ENCODE measurements at places on chromosomes 2 and 18.

DNA sequence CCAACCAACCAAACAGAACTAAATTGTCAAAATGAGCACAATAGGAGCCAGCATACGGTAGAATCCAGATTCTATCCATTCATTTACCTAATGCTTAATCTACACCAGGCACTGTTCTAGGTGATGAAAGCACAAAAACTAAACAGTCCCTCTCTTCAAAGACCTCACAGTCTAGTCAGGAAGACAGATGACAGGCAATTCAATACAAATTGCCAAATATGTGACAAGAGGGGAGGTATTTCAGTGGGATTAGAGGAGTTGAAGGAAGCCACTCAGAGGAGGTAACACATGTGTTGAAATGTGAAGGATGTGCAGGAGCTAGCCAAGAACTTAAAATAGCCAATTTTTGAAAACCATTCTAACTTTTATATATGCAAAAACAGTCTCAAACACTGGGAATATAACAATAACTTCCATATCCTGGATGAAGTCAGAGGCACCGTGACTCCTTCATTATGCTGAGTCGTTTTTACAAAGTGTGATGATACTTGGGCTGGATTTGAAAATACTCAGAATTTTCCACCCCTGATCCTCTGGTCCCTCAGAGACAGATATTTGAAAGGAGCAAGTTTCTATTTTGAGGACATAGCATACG lies 204.9 kb downstream of the PID1 start:
- DNase-seq = no peak

DNA sequence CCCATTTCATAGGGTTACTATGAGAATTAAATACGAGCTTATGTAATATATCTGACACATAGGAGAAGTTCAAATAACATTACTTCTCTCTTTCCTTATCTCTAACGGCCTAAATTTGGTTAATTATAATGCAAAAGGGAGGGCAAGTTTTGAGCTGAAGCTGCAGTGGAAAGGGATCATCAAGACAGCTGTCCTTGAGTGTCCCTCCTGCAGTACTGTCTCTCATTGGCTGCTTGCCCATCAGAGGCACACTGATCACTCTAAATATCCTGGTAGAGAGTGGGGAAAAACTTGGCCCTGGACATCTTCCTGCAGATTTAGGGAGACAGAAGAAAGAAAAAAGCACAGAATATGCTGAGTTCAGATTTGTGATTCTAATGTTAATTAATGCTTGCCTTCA lies 186.0 kb downstream of the CAMKMT start:
- no peak for DNase-seq

- no peak for DNase-seq
Measured at GRCh38 chr2:219120082-219120481, 40.5 kb downstream of the NHEJ1 start.

DNA sequence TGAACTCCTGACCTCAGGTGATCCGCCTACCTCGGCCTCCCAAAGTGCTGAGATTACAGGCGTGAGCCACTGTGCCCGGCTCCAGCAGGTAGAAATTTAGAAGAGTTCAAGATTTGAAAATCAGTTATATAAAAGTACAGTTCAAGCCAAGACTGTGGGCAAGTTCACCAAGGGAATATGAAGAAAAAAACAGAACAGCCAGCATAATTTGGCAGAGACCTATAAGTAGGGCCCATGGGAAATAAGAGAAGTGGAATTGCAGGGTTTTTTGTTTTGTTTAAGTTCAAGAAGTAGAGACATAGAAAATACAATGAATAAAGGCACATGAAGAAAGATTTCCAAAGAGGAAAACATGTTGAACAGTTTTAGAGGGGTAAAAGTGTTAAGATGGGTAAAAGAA lies 57.9 kb downstream of the BAZ2B start:
- no peak for DNase-seq

DNA sequence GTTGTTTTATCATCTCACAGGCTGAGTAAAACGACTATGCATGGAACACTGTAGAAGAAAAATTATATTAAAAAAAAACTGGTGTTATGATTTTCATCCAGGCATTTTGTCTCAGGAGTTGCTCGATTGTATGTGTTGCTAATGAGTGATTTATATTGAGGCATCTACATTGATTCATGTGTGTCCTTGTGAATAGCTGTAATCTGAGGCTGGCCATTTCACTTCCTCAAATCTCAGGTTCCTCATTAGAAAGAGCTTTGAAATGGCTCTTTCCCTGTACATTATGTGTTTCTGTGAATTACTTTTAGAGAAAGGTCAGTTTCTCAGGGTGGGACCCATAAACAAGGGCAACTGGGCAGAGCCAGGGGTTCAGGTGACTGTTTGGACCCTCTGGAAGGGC lies 2.3 kb downstream of the IL18R1 start:
- DNase-seq = no peak

DNA sequence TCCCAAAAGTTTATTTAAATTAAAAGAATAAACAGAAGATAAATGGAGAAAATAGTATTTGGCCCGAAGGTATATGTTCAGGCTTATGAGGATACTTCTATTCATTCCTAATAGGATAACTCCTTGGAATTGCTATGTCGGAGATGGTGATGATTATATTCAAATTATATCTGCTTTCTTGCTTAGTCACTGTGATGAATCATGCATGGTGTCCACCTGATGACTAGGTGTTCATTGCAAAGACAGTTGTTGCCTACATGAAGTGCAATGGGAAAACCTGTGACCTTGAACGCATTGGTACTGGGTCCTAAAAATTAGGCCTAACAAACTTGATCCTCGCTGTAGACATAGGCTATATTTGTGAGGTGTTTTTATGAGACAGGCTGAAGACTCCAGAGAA lies 617.3 kb upstream of the ZEB2 start:
- DNase-seq = no peak

- no peak for DNase-seq
Measured at GRCh38 chr2:228131833-228132232, 49.7 kb downstream of the SPHKAP start.

- DNase-seq = no peak
Measured at GRCh38 chr18:25243754-25244153, 108.2 kb downstream of the ZNF521 start.

- DNase-seq = no peak
Measured at GRCh38 chr2:175567435-175568061, 386.0 kb upstream of the ATP5MC3 start.

DNA sequence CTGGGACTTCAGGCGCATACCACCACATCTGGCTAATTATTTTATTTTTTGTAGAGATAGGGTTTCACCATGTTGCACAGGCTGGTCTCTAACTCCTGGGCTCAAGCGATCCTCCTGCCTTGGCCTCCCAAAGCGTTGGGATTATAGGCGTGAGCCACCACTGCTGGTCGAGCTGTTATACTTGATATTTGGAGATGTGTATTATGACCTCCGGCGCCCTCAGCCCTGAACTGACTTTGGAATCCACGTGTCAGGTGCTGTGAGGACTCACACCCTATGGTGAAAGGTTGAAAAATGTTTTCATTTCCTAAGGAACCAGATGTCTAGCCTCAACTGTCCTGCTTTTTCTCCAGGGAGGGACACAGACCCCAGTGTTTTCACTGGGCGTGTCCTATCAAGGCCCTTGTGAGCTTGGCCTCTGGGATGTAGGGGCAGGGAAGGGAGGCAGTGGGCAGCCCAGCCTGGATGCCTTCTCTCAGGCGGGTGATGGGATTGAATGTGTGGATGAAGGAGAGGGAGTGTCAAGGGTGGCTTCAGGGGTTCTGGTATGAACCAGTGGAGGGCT lies 56.4 kb upstream of the HAAO start:
- no peak for DNase-seq

DNA sequence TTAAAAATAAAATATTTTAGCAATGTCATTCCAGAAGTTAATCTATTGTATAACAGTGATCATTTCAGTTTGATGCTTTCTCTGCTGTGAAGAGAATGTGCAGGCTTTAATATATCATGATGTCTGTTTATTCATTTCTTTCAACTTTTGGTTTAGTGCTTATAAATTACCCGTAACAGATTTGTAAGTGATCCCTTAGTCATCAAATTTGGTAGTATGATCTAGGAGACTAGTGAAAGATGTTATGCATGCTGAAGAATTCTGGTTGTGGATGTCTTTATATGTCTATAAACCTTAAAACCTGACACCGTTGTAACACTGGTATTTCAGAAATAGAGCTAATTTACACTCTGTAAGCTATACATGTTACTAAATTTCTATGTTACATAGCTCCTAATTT lies 260.4 kb downstream of the CPS1 start:
- DNase-seq = no peak

GRCh38 chr2:46177461-46178089 lies 119.6 kb upstream of the EPAS1 start:
- DNase-seq = no peak

DNA sequence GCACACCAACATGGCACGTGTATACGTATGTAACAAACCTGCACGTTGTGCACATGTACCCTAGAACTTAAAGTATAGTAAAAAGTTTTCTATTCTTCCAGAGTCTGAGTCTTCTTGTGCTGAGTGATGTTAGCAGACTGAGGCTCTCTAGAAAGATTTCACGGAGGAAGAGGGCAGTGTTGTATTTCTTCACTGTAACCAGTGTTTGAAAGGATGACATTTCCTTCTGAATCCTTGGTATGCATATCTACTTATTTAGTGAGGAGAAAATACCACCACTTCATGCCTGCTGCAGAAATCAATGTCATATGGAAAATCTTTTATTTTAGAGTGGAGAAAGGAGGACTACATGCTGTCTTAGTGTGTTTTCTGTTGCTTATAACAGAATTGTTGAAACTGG lies 357.1 kb downstream of the CCDC85A start:
- DNase-seq = no peak

- DNase-seq = no peak
Measured at GRCh38 chr2:241015439-241015838, 17.0 kb downstream of the SNED1 start.

DNA sequence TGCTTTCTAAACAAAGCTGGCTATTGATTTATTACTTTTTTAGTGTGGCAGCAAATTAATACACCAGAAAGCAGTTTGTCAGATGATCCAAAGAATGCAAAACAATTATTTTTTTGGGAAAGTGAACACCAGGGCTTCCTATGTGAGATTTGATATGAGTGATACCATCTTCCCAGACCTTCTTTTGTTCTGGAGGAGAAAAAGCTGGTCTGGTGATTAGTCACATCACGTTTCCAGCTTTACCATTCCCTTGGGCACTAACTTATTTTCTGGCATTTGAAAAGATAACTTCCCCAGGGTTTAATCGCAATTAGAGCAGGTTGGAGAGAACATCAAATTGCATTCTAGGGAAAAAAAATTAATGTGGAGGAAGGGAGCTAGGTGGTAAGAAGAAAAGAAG lies 182.9 kb upstream of the TANK start:
- no peak for DNase-seq

DNA sequence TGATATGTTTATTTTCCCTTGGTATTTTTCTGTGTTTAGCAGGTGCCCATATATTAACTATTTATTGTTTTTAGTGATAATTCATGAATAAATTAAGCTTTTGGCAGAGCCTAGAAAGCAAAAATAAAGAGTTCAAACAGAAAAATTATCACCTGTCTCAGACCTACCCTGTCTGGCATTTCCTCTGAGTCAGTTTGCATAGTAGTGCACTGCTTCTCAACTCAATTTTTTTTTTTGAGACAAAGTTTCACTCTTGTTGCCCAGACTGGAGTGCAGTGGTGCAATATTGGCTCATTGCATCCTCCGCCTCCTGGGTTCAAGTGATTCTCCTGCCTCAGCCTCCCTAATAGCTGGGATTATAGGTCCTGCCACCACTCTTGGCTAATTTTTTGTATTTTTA lies 793.9 kb downstream of the SUCLG1 start:
- DNase-seq = no peak
